Osteoblast (primary cell): ENCODE measurements at places on chromosomes 2 and 18.
A peak's percentile ranks its signal among the peaks of the same experiment; 100 is the strongest.

DNA sequence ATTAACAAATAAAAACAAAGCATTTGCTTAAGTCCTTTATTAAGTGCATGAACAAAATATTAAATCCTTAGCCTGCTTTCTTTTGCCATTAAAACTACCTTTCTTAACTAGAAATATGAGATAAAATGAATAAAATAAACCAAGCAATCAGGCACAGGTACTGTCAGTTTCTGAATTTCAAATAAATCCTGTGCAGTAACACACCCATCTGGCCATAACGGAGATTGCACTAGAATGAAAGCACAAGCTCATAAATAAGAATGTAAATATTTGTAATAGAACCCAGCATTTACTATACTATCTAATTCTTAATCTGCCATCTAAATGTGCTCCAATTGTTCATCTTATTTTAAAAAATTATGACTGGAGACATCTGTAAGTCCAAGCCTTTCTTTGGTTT, 31.9 kb downstream of the PRKRA start:
- no peak for DNase-seq

GRCh38 chr2:40725950-40726349, 274.1 kb upstream of the SLC8A1 start:
- DNase-seq: no peak

DNA sequence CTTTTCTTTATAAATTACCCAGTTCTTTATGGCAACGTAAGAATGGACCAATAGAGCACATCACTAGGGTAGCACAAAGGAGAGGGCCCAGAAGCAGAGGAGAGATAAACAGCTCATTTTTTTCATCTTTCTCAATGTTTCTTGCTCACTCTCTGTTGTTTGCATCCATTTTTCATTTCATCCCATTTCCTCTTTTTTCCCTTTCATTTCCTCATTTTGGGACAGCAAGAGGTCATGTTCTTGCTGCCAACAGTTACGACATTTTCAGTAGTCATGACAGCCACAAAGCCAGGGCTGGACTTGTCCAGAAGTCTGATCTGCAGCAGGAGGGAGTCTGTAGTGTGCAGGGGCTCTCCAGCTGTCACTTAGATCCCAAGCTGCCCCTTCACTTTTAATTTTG, 52.7 kb upstream of the CYP1B1 start:
- no peak for DNase-seq

- DNase-seq: no peak
These were observed 274.6 kb downstream of the DPP10 start for GRCh38 chr2:114717049-114717448.

DNA sequence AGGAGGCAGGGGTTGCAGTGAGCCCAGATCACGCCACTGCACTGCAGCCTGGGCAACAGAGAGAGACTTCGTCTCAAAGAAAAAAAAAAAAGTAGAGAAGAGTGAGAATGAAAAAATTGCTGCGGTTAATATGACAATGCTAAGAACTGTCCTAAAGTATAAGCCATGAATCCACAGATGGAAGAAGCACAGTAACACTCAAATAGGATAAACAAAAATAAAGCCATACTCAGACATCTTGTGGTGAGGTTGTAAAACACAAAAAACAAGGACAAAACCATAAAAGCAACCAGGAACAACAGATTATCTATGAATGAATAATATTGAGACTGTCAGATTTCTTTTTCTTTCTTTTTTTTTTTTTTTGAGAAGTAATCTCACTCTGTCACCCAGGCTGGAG, 23.0 kb downstream of the POLR2D start:
- no peak for DNase-seq

GRCh38 chr2:27378096-27378808, 2.3 kb downstream of the ZNF513 start:
- DNase-seq: no peak

- no peak for DNase-seq
These were observed 324.1 kb upstream of the THUMPD2 start for GRCh38 chr2:40103163-40103562.

DNA sequence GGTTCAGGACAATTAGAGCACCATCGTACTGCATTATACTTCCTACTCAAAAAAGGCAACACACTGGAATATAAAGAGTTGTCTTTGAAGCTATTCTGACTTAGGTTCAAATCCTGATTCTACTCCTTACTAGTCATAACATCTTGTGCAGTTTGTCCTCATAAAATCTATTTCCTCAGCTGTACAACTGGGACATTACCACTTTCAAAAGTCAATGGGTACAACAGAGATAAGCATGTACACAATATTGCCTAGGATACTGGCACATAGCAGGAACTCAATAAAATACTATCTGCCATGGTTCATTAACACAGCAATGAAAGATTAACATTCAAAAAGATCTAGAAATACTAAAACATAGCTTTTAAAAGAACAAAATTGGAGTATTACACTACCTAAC, 11.3 kb downstream of the SOS1 start:
- no peak for DNase-seq

GRCh38 chr2:14330884-14331283, 301.6 kb upstream of the LRATD1 start:
- no peak for DNase-seq

GRCh38 chr2:66601624-66602023, 166.7 kb downstream of the MEIS1 start:
- DNase-seq: no peak

GRCh38 chr2:165113414-165113813, 90.4 kb downstream of the SCN3A start:
- no peak for DNase-seq

- DNase-seq: no peak
These were observed 38.1 kb downstream of the RHOB start for GRCh38 chr2:20484810-20485611.

- no peak for DNase-seq
These were observed 305.1 kb upstream of the SPRED2 start for GRCh38 chr2:65737452-65738011.

GRCh38 chr2:234463626-234464290, 33.1 kb downstream of the ARL4C start:
- DNase-seq: no peak

DNA sequence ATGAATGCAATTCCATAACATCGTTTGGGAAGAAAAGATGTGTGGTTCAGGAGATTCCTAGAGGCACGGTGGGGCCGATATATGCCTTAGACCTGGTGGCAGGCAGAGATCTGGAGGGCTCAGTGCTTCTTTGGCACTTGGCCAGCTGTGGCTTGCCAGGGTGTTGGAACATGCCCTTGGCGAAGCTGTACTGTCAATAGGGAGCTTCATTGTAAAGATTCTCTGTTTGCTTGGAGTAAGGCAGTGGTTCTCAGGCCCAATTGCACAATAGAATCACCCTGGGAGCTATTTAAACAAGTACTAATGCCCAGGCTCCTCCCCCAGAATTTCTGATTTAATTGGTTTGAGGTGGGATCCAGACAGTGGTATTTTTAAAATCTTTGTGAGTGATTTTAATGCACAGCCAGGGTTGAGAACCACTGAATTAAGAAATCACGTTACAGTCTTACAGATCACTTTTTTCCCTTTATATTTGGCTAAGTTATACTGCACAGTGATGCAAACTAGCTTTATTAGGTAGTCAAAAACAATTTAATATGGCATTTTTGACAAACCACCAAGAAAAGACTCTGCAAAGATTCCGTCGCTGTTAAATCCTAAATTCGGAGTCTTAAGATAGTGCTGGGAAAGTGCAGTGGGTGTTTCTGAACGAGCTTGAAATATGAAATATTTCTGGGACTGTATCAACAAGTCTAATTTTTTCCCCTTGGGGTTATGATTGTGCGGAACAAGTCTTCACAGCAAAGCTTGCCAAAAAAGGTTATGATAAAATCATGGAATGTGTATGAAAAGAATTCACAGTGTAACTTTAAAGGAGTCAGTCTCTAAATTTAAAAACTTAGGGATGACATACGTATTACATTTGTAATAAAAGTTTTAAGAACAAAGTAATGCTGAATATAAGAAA, 78.0 kb downstream of the CRIM1 start:
- DNase-seq: peak; percentile 70

DNA sequence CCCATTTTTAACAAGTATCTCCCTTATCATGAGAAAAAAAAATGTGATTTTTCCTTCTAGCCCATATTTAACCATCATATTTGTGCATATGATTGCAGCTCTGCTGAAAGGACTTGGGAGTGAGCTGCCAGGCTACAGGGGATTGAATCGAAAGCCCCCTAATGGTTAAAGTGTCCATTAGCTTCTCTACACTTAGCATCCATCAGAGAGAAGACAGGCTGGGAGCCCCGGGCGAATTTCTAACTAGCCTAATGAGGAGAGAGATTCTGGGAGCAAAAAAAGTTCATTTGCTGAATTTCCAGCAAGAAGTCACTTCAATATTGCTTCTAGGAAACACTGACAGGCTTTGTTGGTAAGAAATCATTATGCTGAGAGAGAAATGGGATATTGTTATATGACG, 848.8 kb downstream of the TDRD15 start:
- no peak for DNase-seq

DNA sequence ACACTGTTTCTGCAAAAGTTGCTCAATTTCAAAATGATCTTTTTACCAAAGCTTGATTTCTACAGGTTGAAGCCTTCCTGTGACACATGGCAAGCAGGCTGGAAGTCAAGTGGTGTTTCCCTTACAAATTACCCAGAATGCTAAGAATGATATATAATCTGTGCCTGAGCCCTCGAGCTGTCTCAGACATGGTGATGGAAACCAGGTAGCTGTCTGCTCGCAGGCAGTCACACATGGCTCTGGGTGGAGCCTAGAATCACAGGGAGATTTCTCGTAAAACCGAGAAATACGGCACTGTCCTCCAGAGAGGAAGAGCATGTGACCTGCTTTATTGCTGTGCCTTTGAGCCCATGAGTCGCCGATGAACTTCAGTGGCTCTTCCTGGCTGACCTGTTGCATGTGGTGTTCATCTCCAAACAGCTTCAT, 392.9 kb downstream of the ZNF521 start:
- no peak for DNase-seq

- DNase-seq: no peak
These were observed 38.1 kb downstream of the SMAD4 start for GRCh38 chr18:51068105-51068504.

DNA sequence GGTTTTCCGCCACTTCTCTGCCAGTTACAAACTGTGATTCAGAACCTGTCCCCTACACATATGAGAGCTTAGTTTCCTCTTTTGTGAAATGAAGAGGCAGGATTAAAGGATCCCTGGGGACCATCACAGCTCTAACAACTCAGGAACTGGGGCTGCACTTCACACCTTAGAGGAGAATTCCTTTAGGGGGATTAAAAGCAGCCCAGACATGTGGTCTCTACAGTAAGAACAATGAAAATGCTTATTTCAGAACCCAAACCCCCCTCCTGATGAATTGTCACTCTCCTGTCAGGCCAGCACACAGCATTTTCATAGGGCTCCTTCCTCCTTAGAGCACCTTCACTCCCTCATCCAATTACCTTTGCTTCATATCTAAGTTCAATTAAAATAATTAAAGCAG, 101.5 kb upstream of the NEDD4L start:
- no peak for DNase-seq

GRCh38 chr2:241540771-241541561, 17.6 kb upstream of the BOK start:
- DNase-seq: peak; percentile 96

DNA sequence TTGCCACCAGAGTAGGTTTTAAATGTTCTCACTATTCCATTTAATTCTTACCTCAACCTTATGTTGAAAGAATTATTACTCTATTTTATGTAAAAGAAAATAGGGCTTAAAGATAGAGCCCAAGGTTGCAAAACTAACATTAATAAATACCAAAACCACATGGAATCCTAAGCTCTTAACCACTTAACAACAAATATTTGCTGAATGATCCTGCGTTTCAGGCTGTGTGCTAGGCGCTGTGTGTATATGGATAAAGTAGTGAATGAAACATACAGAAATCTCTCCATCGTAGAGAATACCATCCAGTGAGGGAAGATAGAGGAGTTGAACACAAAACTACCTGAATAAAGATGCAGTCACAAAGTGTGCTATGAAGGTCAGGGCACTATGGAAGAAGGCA, 485.1 kb downstream of the THSD7B start:
- no peak for DNase-seq

DNA sequence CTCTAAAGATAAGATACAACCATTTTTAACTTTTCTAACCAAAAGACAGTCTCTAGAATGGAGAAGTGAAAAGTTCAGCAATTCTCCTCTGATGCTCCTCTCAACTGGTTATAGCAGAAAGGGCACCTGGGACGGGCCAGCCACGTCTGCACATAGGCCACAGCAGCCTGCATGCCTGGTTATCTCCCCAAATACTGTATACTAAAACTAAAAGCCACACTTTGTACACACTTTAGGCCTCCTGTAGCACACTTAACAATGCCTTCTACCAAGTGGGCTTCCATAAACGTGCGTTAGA, 179.1 kb downstream of the ANKRD44 start:
- no peak for DNase-seq

GRCh38 chr2:34523958-34524514, 924.9 kb upstream of the FAM98A start:
- DNase-seq: no peak

GRCh38 chr2:217975626-217976025, 27.2 kb downstream of the TNS1 start:
- DNase-seq: no peak

DNA sequence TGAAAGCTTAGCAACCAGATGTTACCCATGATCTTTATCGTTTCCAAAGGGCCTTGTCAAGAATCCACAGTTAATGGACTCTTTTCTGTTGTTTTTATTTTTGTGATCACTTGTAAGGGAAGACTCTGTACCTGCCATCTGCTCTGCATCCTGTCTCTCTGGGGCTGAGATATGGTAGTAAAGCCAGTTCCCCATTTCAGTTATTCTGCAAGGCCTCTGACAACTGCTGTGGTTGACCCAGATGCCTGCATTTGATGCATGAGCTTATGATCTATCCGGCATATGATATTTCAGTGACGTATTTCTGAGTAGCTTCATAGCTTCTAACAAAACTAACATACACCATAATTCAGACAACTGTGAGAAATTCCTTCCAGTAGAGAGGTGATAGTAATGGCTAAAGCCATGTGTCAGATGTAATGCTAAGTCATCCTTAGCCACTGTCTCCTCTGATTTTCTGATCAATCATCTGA, 105.1 kb downstream of the TPO start:
- no peak for DNase-seq

DNA sequence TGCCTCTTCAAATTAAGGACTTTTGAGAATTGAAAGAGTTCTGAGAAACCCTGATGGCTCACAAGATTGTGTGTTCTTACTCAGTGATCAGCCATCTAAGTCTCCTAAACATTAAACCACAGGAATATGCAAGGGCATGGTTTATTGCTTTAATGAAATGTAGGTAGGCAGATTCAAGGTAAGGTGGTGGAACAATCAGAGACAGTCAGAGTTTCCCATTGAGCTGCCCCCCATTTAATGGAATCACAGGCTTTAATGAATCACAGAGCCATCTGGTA, 107.8 kb upstream of the LRATD1 start:
- no peak for DNase-seq
